ENCODE measurements at places on chromosomes 3 and 15. TPM values are rescaled to one million over a fixed set of nuclear protein-coding genes. Genes with fewer than 3 reads are reported as not detected.

ALG1L2 gene
- total RNA-seq: not detected

ITPKA gene
- 1.6 TPM for total RNA-seq

CYP11A1 gene
- total RNA-seq: 0.10 TPM

CPEB1 gene
- not detected for total RNA-seq

PHLDB2 gene
- total RNA-seq: 90.4 TPM

BNIP2 gene
- total RNA-seq: 172 TPM

AMT gene
- total RNA-seq: 0.67 TPM

ANKRD34C gene
- total RNA-seq: not detected

KBTBD12 gene
- total RNA-seq: not detected

MESP2 gene
- total RNA-seq: 0.19 TPM

CISH gene
- 0.33 TPM for total RNA-seq

ADPGK gene
- 48.7 TPM for total RNA-seq

RAB6B gene
- 0.98 TPM for total RNA-seq

TIGIT gene
- total RNA-seq: not detected

FETUB gene
- not detected for total RNA-seq

SNTN gene
- total RNA-seq: not detected

CRABP1 gene
- total RNA-seq: not detected

Data from vein endothelial cell (primary cell).